NCI-H1436 (cell line): ENCODE measurements at places on chromosomes 7 and 10.

GRCh38 chr10:120145107-120145506, 252.6 kb downstream of the SEC23IP start:
- no peak for DNase-seq

DNA sequence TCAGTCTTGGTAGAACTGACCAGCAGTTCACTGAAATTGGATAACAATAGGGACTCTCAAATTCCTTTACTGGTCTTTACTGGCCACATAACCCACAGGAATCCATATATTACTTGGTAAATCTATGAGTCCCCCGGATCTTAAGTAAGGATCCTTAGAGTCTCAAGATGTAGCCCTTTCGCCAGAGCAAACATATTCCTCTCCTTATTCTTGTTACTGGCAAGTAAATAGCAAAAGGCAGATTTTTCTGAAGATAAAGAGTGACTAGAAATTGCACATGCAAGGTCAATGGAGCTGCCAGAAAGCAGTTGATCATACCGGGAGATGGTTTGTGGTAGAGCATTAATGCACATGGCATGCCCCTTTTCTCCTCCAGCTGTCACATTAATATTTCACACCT, 283.0 kb downstream of the HDAC9 start:
- no peak for DNase-seq

GRCh38 chr10:69375307-69376151, 41.2 kb downstream of the TACR2 start:
- DNase-seq, result no peak

GRCh38 chr7:101555269-101555920, 73.7 kb downstream of the MYL10 start:
- DNase-seq, result no peak
